Suppressor macrophage (primary cell): ENCODE measurements at places on chromosomes 12 and 14.

DNA sequence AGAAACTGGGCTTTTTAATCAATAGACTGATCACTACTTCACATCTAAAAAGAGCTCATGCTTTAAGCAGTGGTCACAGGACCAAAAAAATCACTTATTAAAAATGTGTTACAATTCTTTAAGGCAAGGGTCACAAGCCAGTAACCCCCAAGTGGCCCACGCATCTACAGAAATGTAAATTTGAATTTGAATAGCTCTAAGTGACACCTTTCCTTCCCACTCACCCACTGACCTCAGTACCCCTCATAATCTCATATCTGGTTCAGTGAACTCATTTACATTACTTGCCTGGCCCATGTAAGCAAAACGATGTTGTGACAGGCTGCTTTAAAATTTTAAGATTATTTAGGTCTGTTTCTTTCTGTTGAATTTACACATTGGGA is 27.4 kb downstream of the NELL2 start:
- no peak for DNase-seq

GRCh38 chr14:69354383-69355153 is 43.5 kb downstream of the ERH start:
- no peak for DNase-seq

GRCh38 chr12:75404231-75404630 is 13.3 kb downstream of the GLIPR1L2 start:
- no peak for DNase-seq

DNA sequence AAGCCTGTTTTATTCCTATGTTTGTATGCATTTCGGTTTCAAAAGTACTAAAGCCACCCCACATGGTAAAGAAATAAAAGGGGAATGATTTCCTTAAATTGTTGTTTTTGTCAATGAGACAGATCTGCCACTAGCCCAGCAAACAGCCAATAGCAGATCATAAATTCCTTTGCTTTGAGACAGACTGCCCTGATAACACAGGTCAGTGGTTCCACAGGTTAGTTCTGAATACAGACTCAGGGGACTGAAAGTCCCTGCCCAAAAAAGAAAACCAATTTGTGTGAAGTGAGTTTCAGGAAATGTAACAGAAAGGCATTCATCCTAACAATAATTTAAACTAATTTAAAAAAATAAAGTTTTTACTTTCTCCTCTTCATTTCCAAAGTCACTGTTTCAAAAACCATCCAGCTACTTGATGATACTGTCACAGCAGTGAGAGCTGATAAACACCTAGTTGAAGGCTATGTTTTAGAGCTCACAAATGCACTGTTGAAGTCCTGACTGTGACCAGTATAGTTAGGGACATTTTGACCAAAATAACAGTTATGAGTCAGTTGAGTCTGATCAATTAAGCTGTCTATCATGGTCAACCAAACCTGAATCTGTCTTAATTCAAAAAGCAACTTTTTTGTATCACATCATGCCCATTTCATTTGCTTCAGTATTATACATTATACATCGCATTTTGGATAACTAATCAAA is 77.7 kb downstream of the LGR5 start:
- DNase-seq = no peak

- DNase-seq = no peak
Measured at GRCh38 chr12:26195250-26195640, at the start of gene SSPN. SSPN (plus strand) TSS chr12:26195573; CDS start chr12:26195673, 100 bp downstream.

DNA sequence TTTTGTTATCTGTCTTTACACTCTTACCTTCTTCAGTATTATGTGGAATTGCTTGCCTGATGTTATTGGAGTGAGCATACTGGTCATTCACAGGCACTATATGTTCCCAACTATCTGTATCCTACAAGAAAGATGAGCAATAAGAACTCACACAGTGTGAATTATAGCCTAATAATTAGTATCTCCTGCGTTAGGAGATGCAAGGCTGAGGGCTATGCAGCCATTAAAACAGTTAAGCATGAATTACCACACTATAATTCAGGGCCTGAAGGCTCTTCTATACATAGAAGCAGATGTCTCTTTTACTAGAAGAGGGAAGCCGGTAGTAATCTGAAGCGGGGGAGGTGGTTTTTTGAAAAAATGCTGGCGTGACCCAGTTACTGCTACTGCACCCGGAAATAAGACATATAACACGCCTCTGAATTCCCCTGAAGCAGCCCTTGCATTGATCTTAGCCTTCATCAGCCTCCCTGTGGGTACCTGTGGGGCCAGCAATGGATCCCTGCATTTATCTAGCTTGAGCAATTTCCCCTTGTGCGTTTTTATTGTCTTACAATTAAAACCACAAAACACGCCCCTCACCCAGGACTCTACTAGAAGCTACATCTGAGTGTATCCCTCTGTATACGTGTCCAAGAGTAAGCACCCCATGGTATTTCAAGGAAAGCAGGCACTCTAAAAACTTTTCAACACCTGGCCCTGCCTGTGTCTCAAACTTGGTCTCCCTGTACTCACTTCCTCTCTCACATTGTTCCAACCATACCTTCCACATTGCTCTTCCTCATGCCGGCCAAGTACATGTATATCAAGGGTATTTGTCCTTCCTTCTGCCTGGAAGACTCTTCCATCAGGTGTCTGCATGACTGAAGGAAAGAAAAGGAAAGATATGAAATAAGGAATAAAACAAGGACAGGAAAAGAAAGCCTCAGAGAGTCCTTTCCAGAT is 210.9 kb upstream of the ARID2 start:
- peak; percentile 49 for DNase-seq

DNA sequence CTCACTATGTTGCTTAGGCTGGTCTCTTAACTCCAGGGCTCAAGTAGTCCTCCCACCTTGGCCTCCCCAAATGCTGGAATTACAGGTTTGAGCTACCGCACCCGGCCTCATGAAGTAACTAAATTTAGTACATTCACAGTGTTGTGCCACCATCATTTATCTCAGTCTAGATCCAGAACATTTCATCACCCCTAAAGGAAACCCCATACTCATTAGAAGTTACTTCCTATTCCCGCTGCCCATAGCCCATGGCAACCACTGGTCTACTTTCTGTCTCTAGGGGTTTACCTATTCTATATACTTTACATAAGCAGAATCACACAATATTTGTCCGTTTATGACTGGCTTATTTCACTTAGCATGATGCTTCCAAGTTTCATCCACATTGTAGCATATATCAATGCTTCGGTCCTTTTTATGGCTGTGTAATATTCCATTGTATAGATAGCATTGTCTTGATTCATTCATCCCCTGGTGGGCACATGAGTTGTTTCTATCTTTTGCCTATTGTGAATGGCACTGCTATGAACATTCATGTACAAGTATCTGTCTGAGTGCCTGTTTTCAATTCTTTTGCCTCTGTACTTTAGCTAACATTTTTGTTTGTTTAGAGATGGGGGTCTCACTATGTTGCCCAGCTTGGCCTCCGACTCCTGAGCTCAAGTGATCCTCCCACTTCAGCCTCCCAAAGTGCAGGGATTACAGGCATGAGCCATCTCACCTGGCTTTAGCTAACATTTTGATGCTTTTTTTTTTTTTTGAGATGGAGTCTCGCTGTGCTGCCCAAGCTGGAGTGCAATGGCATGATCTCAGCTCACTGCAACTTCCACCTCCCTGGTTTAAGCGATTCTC is 10.2 kb upstream of the SH2B3 start:
- DNase-seq = no peak

- no peak for DNase-seq
Measured at GRCh38 chr12:29595071-29595755, 97.7 kb upstream of the OVCH1 start.

- DNase-seq = peak; percentile 61
Measured at GRCh38 chr14:85528080-85528896, 1.7 kb upstream of the FLRT2 start.

DNA sequence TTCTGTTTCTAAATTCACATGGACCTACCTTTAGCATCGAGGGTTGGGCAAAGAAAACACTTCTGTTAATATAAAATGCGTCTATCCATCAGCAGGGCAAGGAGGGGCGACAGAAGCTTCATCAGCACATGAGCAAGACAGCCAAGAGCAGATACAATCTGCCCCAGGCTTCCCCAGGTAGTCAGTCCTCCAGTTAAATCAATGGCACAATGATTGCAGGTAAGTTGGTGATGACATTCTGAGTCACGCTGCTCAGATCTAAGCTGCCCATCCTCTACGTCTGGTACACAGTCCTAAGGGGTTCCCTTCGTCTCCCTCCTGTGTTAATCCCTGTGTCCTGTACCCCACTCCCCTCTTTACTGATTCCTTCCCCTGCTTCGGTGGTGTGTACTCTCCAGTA is 38.8 kb downstream of the MAP3K9 start:
- DNase-seq = no peak

GRCh38 chr14:88026890-88027289 is 22.0 kb downstream of the GPR65 start:
- DNase-seq = no peak

GRCh38 chr14:105118646-105119407 is 49.7 kb downstream of the JAG2 start:
- DNase-seq = peak; percentile 30

GRCh38 chr12:12453635-12454034 is 96.8 kb downstream of the BORCS5 start:
- DNase-seq = no peak

DNA sequence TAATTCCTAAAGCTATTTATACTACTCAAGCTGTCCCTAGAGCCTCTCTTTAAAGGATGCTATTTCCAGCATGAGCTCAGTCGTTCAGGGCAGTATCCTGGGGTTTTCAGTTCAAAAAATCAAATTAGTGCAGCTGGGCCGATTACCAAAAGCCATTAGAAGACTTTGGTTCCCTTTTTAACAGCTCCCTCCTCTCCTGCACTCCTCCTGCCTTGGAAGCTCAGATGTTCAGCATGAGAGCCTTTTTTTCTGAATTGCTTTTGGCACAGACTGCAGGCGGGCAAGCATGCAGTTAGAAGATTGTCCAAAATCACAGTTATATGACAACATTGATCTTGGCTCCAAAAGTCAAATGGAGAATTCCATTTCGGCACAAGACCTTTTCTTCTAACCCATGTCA is 179.6 kb downstream of the SLC35F4 start:
- no peak for DNase-seq

GRCh38 chr12:115636546-115636945 is 640.9 kb downstream of the MED13L start:
- no peak for DNase-seq

- peak; percentile 44 for DNase-seq
Measured at GRCh38 chr14:24673534-24674203, 39.7 kb upstream of the GZMB start.

DNA sequence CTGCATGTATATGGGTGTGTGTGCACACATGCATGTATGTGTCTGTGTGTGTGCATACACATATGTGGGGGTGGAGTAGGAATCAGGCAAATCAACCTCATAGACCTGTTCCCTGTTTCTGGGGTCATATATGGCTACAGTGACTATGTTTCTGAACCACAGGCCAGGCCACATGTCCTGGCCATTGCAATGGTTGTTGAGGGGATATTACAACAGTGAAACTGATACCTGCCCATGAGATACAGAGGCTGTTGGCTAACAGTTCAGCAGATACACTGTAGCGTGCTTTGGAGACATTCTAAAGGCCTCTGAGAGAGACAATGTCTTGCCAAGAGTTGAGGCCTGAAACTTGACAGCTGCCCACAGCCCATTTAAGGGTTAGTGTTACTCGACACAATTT is 47.3 kb upstream of the FOS start:
- DNase-seq = no peak

GRCh38 chr14:54025661-54026060 is 69.0 kb upstream of the BMP4 start:
- DNase-seq = peak; percentile 1

DNA sequence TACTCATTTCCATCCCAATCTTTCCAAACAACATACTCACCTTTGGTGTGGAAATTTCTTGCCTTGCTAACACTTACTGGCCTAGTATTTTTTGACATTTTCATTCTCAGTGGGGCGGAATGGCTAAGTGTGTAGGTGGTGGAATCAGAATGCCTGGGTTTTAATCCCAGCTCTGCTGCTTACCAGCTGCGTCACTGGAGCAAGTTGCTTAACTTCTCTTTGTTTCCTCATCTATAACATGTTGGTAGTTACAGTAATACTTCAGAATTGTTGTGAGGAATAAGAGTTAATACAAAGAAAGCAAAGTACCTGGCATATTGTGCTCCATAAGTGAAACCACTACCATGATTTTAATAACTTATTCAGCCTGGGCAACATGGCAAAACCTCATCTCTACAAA is 3.0 kb upstream of the FAM177A1 start:
- DNase-seq = no peak

GRCh38 chr12:127542391-127542790 is 724.6 kb upstream of the TMEM132C start:
- DNase-seq = no peak

GRCh38 chr12:112322882-112323547 is 59.2 kb downstream of the HECTD4 start:
- no peak for DNase-seq

DNA sequence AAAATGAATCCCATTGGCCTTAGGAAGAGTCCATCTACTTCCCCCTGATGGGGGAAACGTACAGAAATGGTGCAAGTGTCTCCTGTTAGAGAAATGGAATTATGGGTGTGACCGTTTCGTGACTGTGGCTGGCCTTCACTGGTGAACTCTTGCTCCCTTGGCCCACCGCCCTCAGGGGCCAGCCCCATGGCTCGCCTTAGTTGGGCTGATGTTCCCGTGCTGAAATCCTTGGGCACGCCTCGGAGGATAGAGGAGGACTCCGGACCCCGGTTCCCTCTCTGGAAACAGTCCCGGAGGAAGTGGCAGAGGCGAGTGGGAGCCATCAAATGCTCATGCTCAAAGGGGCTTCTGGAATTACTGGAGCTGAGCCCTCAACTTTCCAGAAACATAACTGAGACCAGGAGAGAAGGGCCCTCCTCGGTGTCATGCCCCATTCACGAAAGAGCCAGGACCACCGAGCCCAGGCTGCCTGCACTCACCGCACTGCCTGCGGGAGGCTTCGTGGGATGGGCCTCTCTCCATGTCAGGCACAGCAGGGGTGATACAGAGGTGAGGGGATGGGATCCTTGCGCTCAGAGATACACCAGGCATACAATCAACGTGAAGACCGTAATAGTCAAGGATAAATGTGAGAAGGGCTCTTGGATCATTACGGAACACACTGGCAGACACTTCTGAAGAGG is 10.1 kb upstream of the CACNA2D4 start:
- no peak for DNase-seq

- no peak for DNase-seq
Measured at GRCh38 chr14:72608391-72609204, 285.3 kb downstream of the DPF3 start.

DNA sequence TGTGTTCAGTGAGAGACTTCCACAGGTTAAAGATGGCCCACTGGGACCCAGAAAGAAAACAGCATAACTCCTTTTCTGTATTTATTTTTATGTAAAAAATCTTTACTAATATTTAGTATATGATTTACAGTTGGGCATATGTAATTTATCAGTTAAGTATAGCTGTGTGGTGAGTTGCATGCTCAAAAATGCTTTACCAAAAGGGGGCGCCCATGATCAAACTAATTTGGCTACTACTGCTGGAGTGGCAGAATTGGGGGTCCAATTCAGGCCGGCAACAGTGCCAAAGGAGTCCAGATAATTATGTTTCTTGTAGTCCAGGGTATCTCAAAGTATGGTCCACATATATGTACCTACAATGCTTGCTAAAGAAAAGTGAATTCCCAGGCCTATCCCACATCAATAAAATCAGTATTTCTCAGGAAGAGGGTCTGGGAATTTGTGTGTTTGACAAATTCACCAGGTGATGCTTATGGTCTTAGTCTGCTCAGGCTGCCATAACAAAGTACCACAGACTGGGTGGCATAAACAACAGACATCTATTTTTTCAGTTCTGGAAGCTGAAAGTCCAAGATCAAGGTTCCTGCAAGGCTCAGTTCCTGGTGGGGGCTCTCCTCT is 152.0 kb downstream of the KTN1 start:
- DNase-seq = peak; percentile 65

GRCh38 chr12:12446786-12447185 is 89.9 kb downstream of the BORCS5 start:
- no peak for DNase-seq

GRCh38 chr12:94603434-94604365 is 46.7 kb downstream of the TMCC3 start:
- peak; percentile 40 for DNase-seq
